ENCODE measurements at places on chromosomes 5 and 9.
A peak's percentile ranks its signal among the peaks of the same experiment; 100 is the strongest.

- DNase-seq: no peak
Measured at GRCh38 chr9:36940500-36940853, 93.6 kb downstream of the PAX5 start.

GRCh38 chr9:16417161-16417560, 453.3 kb downstream of the BNC2 start:
- DNase-seq: no peak

DNA sequence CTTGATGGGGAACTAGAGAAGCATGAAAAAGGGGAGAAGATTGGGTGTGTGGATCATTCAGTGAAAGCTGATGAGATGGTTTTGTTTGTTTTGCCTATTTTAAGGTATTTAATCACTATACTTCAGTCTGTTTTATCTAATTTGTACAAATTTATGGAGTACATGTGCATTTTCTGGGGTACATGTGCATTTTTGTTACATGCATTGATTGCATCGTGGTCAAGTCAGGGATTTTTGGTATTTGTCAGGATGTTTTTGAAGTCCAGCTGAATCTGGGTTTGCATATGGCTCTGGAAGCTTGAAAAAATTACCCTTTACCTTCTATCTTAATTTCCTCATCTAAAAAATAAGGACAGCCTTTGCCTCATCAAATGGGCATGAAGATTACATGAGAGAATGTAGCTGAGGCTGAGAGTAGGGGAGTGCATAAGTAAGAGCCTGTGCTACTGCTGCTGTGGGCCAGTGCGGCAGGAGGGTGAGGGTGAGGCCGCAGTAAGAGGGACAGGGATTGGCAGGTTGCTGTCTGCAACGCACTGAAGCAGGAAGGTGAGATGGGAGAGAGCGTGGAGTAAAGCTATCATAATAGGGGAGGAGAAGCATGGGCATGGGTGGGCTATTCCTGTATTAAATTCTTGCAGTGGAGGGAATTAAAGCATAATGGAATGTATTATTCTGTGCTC, 139.8 kb downstream of the NPR3 start:
- no peak for DNase-seq

DNA sequence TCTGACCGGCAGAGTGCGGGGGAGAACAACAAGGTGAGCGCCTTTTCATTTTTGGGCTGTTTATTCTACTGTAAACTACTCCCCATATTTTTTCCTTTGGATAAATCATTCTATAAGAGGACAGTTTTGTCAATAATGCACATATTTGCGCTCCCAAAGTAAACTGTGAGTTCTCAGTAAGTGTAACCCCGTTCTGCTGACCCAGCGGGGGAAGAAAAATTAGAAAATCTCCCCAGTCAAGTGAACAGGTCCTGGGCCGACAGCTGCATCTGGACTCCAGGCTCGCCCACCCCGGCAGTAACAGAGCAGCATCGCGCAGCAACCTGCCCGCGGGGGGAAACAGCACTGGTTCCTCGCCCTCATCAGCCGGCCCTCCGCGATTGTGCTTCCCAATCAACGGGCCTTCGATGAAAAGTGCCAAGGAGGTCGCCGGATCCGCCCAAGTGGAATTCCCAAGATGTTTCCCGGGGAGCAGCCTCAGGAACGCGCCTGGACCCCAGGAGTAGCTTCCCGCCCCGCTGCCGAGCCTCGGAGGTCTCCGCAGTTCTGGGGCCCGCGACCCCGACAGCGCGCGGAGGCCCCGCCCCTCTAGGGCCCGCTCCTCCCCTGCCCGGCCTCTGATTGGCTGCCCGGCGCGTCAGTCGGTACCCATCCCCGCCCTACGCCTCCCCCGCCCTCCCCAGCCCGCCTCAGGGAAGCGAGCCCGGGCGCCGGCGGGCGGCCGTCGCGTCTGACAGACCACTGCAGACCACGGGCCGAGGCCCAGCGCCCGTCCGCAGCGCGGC, at the start of gene OTULINL:
Gene OTULINL, plus strand, starts transcription at position 687 of the 785 bp plus-strand sequence. CDS start 103 bp downstream, outside the sequence.
- DNase-seq: peak; percentile 83

DNA sequence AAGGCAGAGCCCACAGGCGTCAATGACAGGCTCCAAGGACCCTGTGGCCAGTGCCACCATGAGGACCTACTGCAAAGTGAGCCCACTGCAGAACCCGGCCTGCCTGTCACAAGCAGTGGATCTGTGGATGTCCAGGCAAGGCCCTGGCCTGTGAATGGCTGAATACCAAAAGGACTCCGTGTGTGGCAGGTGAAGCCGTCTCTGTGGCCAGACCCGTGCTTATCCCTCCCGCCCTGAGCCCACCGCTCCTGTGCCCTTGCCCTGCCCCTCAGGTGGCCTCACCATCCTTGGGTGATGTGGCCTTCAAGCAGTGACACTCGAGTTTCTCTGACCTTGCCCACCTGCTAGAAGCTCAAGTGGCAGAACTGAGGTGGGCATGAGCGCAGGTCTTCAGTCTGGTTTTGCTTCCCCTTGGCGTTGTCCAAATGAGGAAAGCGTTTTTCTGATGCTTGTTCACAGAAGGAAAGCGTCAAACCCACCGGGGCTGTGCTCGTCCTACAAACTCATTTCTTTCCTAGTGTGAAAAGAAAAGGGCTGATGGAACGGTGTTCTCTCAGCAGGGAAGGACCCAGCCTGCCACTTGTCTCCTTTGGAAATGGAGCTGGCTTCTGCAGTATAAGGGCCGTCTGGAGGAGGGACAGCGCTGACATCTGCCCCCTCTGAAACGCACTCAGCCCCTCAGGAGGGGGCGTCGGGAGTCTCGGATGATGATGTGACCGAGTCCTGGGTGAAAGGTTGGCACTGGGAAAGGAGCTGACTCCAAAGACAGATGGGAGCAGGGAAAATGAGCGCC, 377.7 kb upstream of the IRX4 start:
- no peak for DNase-seq

DNA sequence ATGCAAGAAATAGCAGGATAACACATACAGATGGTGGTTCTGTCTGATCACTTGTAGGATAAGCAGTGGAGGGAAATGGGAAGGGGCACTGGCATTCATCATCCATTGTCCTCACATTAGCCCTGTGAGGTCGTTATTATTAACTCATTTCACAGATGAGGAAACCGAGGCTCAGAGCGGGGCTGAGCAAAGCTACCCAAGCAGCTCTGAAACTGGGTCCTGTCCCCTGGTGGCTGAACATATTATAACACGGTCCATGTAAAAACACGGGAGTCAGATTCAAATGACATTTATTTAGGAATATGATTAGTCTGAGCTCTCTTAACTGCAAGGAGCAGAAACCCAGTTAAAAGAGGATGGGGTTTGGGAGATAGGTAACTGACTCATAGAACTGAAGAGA, 43.1 kb downstream of the HRH2 start:
- no peak for DNase-seq

DNA sequence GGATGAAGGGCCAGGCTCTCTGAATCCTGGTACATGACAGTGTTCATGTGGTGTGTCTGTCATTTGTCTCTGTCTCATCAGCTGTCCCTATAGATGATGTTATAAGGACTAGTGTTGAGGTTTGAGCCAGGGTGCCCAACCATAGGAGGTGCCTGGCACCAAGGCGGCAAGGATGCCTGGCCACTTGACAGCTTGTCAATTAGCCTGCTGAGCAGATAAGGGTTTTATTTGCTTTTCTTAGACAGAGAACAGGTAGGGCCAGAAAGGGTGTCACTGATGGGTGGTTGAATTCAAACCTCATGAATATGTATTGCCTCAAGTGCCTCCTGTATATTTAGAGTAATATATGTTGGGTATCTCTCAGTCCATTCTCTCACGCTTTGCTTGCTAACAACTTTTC, 30.1 kb upstream of the AUH start:
- no peak for DNase-seq

DNA sequence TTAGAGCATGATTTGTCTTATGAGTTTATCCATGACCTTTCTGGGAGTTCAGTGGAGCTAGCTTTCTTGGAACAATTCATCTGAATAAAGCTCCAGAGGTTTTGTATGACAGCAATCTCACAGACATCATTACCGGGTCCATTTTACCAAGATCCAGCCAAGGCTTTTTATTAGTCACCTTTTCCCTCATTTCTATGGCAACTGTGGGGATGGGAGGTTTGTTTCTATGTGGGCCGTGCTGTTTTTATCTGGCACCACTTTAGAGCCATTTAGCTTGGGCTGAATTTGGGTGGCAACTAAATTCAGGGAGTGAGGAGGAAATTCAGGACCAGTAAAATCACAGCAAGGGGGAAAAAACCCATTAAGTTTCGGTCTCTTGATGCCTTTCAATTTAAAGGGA, 245.7 kb downstream of the NSG2 start:
- no peak for DNase-seq

GRCh38 chr5:42943931-42944631, 96.0 kb downstream of the ANXA2R start:
- DNase-seq: no peak

GRCh38 chr5:176954050-176954449, 52.5 kb downstream of the UIMC1 start:
- no peak for DNase-seq

DNA sequence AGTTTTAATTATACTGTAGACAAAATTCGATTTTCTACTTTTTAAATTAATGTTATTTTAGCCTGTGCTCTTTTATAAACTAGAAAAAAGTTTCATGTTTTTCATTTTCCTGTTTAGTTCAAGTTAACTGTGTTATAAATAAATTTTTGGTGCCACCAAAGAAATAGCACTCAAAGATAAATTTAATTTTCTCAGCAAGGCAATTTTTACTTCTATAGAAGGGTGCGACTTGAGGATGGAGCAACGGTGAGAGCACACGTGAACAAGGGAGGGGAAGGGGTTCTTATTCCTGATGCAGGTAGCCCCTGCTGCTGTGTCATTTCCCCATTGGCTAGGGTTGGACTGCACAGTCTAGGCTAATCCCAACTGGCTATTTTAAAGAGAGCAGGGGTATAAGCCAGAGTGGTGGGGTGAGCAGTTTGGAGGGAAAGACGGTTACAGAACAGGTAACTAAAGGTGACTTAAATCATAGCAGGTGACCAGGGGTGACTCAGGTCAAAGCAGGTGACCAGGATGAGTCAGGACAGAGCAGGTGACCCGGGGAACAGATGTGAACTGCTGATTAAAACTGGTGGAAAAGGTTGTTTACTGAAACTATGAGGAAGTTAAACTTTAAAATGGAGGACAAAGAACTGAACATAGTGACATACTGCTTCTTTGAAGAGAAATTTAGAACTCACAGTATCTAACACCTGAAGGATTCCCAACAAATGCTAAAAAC, 104.6 kb upstream of the GPBP1 start:
- no peak for DNase-seq

DNA sequence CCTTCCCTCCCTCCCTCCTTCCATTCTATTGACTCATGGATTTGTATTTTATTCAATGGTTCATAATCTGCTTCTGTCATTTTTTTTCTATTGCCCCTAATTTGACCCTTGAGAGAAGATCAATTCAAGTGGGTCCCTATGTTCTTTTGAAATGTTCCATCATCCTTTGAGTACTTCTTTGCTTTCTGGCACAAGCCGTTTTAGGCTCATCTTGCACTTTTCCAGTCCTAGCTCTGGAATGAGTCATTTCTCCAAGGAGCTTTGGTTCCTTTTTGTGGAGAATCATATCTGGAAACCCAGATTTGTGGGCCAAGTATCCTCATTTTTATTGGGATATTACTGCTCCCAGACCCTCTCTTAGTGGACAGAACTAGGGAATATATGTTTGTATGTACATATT, 126.8 kb upstream of the PTPN3 start:
- no peak for DNase-seq

- DNase-seq: no peak
Measured at GRCh38 chr5:135718651-135719050, 115.8 kb upstream of the SLC25A48 start.

DNA sequence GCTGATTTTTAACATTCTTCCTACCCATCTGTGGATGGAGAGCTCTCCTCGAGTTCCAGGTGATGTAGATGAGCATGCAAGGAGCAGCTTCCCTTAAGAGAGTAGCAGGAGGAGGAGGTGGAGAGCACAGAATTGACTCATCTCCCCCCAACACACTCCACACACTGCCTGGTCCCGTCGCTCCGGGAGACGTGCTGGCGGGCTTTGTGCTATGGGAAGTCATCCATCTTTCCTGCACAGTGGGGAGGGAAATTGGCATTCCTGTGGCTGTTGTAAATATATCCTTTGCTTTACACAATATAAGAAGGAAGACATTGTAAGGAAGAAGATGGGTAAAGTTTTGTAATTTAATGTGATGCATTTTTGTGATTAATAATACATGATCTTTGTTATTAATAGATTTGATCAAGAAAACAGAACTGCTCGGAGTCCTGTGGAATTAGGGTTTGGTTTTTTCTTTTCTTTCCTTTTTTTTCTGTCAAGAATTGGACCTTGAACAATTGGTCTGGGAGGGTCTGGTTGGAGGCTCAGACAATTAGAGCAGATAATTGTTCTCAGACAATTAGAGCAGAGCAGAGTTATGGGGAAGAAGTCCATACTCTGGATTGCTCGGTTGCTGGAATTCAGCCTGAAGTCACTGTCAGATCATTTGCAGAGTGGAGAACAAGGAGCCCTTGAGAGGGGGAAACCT, 297.8 kb downstream of the GADD45G start:
- DNase-seq: no peak

DNA sequence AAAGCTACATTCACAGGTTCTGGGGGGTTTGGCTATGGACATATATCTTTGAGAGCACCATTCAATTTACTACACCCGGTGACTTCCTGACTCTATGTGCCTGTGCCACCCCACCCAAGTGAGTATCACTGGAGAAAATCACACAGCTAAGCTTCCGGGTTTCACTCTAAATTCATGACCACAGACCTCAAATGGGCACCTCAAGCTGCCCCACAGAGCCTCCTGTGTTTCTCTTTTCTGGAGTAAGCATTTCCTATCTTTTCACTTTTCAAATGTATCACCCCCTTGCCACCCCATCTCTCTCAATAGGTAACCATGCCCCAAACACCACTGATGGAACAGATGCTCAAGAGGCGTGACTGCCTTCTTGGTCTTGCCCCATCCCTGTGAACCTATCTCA, 49.2 kb upstream of the NEK6 start:
- no peak for DNase-seq

GRCh38 chr5:115415143-115415491, 118.7 kb upstream of the CCDC112 start:
- DNase-seq: no peak

- no peak for DNase-seq
Measured at GRCh38 chr9:134162926-134163370, 1.4 kb downstream of the RNU6ATAC start.

DNA sequence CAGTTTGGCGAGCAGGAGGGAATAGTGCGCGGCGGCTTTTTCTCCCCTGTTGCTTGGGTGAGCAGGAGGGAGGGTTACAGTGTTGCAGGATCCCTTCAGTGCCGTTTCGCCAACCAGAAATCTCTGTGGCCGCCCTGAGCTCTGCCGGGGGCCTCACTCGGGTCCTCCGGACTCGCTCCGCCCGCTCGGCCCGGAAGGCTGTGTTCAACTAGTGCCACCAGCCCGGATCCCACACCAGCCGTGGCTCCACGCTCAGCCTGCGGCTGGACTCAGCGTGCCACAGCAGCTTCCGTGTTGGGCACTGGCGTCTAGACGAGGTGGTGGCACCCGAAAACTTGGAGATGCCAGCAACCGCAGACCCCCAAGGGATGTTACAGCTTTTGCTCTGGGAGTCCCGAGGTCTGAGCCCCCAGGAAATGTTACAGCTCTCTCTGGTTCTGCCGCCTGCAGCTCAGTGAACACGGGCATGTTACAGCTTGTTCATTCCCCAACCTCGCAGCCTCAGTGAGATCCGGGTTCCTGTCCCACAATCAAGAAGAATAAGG, 16.0 kb upstream of the OR13C9 start:
- DNase-seq: no peak

All from CD4-positive, alpha-beta T cell (primary cell).